ENCODE measurements at places on chromosomes 6 and 20.

DNA sequence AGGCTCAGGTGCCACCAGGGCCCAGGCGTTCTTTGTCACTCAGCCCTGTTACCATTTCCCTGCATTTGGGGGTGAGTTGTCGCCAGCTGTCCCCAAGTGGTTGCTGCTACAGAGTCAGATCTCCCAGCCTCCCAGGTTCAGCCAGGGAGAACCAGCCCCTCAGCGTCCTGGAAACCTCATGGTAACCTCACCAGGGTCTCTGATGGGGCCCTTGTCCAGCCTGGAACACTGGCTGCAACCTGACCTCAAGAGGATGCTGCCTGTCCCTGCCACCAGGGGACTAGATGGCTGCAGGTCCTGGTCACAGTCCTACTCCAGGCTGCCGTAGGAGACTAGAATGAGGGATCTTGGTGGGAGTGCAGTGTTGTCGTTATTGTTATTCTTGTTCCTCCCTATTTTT, 228.3 kb upstream of the PDE10A start:
- DNase-seq = no peak

GRCh38 chr6:131568726-131569125, 4.3 kb upstream of the ARG1 start:
- DNase-seq = no peak

GRCh38 chr6:93684339-93684738, 265.0 kb upstream of the EPHA7 start:
- no peak for DNase-seq

DNA sequence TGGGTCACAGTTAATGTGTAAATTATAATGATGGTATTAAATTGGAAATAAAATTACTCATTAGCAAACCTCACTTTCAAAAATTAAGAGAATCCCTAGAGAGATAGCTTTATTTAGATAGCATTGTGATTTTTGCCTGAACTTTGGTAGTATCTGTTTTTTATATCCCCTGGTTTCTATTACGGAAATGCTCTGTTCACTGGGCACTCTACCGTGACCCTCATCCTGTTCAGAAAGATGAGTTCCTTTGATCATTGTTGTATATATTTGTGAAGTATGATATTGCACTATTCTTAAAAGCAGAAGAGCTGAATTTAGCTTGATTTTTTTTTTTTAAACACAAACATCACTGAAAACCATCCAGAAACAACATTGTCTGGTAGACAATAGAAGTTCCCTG, 1143.8 kb upstream of the MAP3K7 start:
- DNase-seq = no peak

Measured in activated T-helper 2 cell treated with anti-CD3 and anti-CD28 coated beads, Interferon-gamma antibody, Interleukin-2, Interleukin-4, amounts not matched to agents 10 μg/mL and 5 μg/mL and 100 μg/mL, durations not matched to agents 14 hours and 24 hours and 36 hours (primary cell).